Stomach (tissue), 19 donors: ENCODE measurements at places on chromosomes 7 and 10. TPM values are rescaled to one million over a fixed set of nuclear protein-coding genes. Genes with fewer than 3 reads are reported as not detected.

SEMA3D gene
- total RNA-seq, result not detected

TM9SF3 gene
- total RNA-seq, result 75.0 TPM

DRGX gene
- total RNA-seq, result not detected

MMRN2 gene
- total RNA-seq, result 37.8 TPM

CPA1 gene
- not detected for total RNA-seq

TSPAN33 gene
- total RNA-seq, result 2.9 TPM
